Cerebellum (tissue), 4 donors: ENCODE measurements at places on chromosomes 7 and 10.

- no peak for DNase-seq
Measured at GRCh38 chr7:6658618-6659345, 21.7 kb downstream of the ZNF316 start.

DNA sequence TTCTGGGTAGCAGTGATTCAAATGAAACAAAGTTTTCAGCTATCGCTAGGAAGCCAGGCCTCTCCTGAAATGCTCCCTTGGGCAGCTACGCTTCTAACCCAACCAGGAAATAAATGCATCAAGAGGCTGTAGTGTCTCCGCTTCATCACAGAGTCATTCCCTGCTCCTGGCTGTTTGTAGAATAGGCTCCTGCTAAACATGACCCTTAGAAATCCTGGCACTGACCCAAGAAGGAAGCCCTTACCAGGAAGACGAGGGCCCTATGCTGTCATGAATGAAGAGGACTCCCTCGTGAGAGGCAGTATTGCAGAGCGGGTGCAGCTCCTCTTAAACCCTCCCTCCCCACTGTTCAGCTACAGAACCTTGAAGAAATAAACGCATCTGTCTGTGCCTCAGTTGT, 48.3 kb downstream of the NOD1 start:
- DNase-seq, result no peak

DNA sequence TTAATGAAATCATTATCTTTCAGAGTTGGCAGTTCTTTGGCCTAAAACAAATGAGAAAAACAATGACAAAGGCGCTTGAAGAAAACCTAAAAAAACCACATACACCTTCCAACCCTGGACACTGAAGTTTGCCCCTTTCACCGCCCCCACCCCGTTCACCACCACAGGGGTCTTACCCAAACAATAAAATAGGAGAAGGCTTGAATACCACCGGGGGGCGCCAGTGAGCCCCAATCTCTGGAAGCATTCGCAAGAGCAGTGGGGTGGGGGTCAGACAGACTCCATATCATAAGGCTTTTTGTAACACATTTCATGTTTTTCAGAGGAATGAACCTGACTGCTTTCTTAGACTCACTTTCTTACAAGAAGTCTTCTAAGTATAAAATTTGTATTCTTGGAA, 163.6 kb downstream of the PIP4K2A start:
- DNase-seq, result no peak

DNA sequence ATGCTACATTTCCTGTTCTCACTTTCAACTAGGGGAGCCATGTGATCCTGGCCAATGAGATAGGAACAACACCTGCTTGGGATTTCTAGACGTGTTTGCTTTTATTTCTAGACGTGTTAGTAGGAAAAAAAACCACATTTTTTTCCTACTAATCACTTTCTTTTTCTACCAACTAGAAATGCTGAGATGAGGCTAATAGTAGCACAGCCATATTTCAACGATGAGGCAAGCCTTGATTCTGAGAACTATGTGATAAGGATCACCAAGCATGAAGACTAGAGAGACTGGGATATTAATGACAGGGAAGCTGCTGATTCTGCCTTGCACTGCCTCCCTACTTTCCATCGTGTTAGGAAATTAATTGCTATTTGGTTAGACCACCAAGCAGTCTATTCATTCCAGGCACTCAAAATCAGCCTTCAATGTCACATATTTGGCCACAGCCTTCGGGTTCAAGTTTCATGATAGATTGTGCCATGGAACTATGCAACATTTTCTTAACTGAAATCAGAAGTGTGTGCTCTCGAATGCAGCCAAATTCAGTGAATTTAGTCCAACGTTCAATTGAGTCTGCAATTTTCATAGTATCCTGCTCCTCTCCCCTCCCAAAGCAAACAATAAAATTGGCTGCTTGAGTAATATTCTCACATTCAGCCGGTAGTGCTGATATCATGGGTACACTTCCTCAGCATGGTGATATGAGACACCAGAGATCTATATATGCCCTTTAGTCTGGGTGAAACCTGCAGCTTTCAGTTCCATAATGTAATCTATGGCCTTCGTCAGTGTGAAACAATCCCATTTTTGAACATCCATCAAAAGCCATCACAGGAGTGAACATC, 98.1 kb downstream of the GPR37 start:
- no peak for DNase-seq

DNA sequence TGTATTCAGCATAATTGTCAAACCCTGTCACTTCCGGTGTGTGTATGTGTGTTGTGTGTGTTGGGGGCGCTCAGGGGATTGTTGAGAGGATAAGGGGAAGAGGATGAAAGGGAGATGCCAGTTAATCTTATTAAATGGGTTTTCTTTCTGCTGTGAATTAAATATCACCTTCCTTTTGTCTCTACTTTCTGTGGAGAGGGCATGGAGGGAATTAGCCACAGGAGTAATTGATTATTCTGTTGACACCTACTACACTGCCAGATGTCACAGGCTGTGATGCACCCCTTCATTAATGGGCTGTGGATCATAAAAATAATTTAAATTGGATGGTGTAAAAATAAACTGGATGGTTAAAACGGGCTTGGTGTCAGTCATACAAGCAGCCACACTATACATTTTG, 311.9 kb downstream of the MDFIC start:
- no peak for DNase-seq

DNA sequence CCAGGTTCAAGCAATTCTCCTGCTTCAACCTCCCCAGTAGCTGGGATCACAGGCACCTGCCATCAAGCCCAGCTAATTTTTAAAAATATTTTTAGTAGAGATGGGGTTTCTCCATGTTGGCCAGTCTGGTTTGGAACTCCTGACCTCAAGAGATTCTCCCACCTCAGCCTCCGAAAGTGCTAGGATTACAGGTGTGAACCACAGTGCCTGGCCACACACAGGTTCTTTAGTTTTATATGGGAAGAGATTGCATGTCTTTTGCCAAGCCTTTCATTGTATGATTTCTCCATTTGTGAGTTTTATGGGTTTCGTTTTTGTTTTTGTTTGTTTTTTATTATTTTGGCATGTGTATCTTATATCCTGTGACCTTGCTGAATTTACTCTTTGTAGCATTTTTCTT, 40.9 kb downstream of the C1GALT1 start:
- no peak for DNase-seq

GRCh38 chr10:17409170-17409733, 45.1 kb downstream of the ST8SIA6 start:
- no peak for DNase-seq

DNA sequence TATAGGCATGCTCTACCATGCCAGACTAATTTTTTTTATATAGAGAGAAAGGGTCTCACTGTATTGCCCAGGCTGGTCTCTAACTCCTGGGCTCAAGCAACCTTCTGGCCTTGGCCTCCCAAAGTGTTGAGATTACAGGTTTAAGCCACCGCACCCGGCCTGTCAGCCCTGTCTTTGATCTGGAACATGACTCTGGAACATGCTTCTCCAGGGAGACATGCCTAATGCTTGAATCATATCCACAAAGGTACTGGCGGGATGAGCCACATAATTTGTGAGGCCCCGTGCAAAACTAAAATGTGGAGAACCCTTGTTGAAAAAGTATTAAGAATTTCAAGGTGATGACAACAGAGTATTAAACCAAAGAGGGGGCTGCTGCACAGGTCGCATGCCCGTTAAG, 282.8 kb downstream of the ARHGAP12 start:
- DNase-seq, result no peak

DNA sequence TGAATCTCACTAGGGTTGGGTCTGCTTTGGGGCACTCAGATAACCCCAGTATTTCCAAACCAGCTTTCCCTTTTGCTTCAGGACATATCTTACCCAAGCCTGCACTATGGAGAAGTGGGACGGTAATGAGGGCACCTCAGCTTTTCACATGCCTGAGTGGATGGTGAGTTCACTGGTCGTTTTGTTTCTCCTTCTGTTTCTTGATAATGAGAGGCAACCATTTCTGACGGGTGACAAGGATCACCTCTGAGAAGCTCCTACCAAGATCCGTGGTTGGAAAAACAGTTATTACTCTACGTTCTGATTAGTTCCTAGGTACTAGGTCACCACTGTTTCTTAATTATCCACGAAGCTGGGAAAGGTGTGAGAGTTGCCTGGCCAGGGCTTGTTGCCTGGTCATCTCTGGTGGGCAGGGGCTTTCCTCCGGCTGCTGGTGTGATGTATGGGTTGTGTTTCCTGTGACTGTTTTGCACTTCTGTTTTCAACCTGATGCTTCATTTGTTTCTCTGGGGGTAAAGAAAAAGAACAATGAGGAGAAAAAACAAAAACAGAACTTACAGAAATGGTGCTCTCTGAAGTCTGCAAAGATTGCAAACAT, 65.7 kb upstream of the STRIP2 start:
- no peak for DNase-seq

GRCh38 chr10:84820120-84820519, 491.7 kb downstream of the CCSER2 start:
- peak; percentile 46 for DNase-seq

GRCh38 chr7:158735935-158736334, 31.3 kb upstream of the NCAPG2 start:
- no peak for DNase-seq

- no peak for DNase-seq
Measured at GRCh38 chr7:102167254-102167653, 119.4 kb upstream of the SH2B2 start.

DNA sequence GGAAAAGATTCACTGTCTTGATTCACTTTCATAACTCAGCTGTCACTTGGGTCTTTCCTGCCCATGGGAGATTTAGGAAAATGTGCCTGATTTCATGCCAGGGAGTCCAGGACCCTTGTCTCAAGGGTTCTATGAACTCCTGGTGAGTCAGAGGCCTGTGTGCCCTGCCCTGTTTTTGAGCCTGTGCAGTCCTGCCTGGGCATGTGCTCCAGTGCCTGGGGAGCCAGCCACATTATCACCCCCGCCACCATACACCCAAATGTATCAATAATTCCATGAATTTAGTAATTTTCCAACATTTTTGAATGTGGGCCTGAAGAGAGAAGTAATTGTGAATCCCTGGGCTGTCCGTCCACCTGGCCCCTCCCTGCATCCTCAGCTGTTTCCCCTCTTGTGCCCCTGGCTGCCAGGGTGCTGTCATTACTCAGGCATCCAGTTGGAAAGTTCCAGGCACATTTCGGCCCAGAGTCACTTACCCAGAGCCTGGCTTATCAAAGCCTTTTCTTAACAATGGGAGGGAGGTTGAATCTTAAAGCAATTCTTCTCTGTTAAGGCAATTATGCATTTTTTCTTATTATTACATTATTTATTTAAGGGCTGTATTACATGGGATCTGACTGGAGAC, 287.8 kb upstream of the CDC14C start:
- DNase-seq, result no peak

DNA sequence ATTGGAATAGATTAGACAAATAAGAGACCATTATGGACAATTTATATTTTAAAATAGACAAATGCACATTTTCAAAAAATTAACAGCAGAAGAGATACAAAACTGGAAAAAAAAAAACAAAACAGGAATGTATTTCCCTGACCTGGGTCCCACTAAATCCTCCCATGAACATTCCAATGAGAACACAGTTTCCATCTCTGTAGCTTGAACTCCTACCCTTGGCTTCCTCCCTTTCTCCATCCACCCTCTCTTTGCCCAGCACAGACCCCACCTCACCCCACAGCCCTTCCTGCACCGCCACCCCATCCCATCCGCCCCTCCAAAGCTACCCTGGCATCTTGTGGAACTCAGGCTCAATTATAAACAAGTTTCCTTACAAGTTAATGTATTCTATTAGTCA, 71.2 kb upstream of the MPP7 start:
- no peak for DNase-seq

GRCh38 chr7:74254858-74255379, 720 bp upstream of the RFC2 start:
- no peak for DNase-seq

DNA sequence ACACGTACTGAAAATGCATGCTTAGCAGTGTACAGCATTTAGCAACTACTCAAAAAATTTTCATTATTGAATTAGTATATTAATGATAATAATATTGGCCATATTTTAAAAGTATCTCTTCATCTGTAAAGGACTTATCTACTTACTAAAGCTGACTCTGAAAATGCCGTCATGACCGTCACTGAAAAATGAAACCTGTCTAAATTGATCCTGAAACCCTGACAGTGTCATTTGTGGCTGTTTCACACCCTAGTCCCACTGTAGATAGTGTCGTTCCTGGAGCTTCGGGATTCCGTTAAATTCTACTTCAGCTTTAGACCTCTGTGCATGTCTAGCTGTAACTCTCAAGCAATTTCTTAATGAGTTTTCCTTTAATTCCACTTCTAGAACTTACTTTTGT, 35.8 kb upstream of the EZH2 start:
- no peak for DNase-seq

DNA sequence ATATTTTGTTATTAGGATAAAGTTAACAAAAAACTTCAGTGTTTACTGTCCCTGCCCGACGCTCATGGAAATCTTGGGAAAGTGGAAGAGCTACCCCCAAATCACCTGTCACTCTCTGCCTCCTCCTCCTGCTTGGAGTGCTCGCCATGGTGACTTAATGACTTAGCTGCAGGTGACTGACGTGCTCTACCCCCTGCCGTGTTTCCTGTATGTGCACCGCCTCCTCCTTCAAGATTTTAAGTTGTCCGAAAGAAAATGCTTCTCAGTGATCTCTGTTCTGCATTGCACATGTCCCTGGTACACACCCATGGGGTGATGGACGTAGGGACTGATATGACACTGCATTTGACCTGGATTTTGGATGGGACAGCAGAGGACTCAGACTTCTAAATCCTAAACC, 338.8 kb upstream of the SHH start:
- DNase-seq, result no peak

GRCh38 chr10:7519351-7519750, 108.5 kb upstream of the SFMBT2 start:
- DNase-seq, result no peak

- no peak for DNase-seq
Measured at GRCh38 chr10:12579954-12580858, 230.9 kb downstream of the CAMK1D start.

DNA sequence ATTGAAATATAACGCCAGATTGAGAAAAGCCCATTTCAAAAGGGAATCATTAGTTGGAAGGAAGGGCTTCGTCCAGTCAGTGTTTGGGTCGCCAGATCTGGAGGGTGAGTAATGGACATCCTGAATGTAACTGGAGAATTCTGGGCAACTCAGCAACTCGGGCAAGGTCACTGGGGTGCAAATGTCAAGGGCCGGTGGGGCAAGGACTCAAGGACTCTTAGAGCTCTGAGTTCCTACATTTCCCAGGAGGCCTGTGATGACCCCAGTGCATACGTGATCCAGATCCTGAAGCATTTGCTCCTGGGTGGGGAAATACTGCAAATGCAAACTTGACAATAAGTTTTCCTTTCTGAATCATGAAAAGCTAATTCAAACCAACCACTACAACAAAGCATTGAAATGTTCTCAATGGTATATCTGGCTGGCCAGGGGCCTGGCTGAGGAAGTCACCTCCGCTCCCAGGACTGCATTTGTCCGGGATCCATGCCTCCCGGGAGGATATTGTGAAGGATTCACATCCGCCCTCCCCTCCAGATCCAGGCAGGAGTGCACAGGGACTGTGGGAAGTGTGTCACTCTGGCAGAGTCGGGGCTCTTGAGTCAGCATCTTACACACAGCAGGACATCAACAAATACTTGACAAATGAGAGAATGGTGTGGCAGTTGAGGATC, 164.0 kb downstream of the FANK1 start:
- no peak for DNase-seq
